ENCODE measurements at places on chromosomes 7 and 10.

GRCh38 chr7:131325179-131325840 is 2.4 kb upstream of the MKLN1 start:
- DNase-seq: no peak

GRCh38 chr7:13017333-13017857 is 330.0 kb downstream of the ARL4A start:
- no peak for DNase-seq

DNA sequence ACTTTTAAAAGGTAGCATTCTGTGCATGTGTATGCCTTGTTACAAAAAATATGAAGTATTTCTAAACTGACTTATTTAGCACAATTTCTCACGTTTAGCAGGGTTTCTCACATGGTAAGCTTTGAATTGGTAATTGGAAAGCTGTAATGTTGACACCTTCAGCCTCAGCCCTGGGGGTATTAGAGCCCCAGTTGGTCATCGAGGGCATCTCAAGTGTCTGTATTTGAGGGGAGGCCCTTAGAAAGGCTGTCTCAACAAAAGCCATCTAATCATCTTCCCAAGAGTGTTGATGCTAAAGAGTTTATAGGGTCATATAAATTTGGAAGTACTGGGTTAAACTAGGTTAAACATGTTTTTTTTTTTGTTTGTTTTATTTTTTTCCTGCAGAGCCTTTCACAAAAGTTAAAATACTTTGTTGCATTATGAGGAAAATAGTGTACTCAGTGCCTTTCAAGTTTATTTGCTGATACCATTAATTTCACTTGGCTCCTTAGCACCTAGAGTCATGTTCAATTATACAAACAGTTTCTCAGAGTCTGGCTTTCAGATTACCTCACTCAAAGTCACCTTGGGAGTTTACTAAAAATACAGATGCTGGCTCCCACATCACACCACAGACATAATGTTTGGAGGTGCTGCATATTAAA is 134.0 kb downstream of the CD36 start:
- DNase-seq: no peak

GRCh38 chr7:107035446-107035845 is 9.1 kb upstream of the PRKAR2B start:
- DNase-seq: peak; percentile 39

- no peak for DNase-seq
Measured at GRCh38 chr7:101614098-101614938, 14.8 kb downstream of the MYL10 start.

GRCh38 chr7:40874756-40875155 is 740.0 kb downstream of the SUGCT start:
- DNase-seq: no peak

- no peak for DNase-seq
Measured at GRCh38 chr10:78584266-78584665, 484.5 kb upstream of the ZMIZ1 start.

- no peak for DNase-seq
Measured at GRCh38 chr10:131676046-131676799, 224.6 kb upstream of the PPP2R2D start.

DNA sequence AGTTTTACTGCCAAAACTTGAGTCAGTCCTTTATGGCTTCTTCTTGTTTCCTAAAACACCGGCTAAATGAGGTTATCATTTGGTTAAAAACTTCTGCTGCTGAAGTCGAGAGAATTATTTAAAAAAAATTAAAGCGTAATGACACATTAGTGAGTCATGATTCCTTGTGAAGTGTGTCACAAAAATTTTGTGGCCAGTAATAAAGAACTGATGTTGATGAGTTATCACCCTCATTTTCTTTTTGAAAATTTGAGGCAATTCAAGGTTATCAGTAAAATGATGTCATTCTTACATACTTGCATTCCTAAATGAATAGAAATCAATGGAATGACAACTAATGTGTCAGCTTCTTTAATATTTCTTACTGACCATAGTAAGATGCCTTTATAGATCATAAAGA is 427.4 kb downstream of the SORCS3 start:
- no peak for DNase-seq

DNA sequence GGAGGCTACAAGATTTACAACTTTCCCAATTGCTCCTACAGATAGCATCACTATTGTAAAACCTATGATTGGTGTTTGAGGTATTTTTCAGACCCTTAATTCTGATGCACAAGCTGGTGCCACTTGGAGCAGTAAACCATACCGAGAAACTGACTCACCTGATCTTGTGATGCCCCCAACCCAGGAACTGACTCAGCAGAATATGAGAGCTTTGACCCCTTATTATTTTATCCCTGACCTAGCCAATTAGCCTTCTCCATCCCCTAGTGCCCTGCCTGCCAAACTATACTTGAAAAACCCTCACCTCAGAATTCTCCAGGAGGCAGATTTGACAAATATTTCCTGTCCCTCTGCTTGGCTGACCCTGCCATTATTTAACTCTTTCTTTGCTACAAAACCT is 585.9 kb upstream of the GHITM start:
- DNase-seq: no peak

GRCh38 chr10:5862360-5862961 is 27.2 kb downstream of the ANKRD16 start:
- no peak for DNase-seq

DNA sequence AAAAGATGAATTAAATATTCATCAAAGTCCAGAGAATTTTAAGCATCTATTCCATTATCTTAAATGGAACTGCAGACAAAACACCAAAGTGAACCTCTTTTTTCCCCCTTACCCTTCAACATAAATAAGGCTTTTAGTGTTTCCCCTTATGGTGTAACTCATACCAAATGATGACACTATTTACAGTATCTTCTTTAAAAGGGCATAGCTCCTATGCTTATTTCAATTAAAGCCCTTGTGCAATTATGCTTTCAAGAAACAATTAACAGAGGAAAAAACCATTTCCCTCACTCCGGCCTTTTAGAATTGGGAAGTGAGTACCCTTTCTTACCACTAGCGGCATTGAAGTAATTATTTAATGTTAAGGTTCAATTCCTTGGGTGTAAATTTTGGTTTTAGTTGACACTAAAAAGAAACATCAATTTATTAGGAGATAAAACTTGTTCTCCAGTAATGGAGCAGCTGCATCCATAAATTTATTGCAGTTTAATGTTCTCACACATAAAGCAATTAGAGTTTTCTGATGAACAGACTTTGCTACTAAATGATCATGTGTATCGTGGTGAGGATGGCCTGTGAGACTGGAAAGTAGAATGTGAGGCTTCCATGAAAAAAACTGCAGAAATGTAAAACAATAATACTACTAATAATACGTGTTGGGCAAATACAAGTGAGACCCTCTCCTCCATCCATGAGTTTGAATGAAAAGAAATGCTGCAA is 661.3 kb downstream of the PARD3 start:
- DNase-seq: no peak

- DNase-seq: no peak
Measured at GRCh38 chr7:80184693-80185092, 50.1 kb downstream of the GNAI1 start.

DNA sequence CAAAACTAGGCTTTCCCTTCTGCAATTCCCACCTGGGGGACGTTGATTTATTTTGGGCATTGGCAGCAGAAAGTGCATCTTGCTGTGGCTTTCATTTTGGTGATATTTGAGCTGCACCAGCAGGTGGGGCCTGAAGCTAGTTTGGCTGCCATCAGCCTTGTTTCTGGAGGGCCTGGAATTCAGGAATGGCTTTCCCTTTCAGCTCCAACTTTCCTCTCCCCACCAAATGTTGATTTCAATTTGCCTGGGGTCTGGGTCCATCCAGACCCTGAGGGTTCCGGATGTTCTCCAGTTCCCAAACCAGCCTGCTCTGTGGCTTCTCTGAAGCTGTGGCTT is 640.4 kb downstream of the TYW1 start:
- no peak for DNase-seq

GRCh38 chr7:19663816-19664462 is 44.9 kb downstream of the POLR1F start:
- no peak for DNase-seq

DNA sequence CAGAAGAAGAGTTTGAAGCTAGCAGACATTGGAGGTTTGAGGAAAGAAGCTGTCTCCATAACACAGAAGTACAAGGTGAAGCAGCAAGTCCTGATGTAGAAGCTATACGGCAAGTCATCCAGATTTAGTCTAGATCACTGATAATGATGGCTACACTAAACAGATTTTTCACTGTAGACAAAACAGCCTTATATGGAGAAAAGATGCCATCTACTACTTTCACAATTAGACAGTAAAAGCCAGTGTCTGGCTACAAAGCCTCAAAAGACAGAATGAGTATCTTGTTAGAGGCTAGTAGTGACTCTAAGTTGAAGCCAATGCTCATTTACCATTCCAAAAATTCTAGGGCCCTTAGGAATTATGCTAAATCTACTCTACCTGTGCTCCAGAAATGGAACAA is 85.1 kb downstream of the SNX13 start:
- DNase-seq: no peak

DNA sequence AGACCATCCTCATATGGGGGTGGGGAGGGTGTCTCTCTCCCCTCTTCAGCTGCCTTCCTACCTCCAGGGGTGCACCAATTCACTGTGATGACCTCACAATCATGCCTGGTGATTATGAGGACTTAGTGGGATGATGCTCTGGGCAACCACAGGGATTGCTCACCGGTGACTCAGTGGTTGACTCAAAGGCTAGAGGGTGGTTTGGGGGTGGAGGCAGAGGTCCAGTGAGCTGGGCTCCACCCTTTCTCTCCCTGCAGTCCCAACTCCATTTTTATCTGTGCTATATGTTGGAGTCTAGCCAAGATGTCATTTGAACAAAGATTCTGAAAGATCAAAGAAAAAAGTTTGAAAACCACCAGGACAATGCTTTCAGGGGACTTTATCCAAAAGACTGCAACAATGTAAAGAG is 286.9 kb downstream of the KCNMA1 start:
- DNase-seq: peak; percentile 78

DNA sequence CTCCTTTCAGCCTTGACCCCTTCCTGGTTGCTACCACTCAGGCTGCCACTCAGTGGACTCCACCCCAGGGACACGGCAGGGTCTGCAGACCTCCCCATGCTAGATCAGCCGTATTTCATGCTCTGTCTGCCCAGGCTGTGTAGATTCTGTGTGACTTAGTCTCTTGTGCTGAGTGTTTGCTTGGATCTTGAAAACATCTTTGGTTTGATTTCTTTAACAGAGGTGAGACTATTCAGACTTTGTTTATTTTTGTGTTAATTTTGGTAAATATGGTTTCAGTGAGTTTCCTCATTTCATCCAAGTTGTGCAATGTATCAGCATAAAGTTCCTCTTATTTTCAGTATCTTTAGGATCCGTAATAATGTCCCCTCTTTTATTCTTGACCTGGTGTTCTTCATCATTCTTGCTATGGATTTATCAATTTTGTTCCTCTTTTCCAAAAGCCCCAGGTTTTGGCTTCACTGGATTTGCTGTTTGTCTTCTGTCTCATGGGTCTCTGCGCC is 21.2 kb upstream of the PWWP2B start:
- peak; percentile 1 for DNase-seq

DNA sequence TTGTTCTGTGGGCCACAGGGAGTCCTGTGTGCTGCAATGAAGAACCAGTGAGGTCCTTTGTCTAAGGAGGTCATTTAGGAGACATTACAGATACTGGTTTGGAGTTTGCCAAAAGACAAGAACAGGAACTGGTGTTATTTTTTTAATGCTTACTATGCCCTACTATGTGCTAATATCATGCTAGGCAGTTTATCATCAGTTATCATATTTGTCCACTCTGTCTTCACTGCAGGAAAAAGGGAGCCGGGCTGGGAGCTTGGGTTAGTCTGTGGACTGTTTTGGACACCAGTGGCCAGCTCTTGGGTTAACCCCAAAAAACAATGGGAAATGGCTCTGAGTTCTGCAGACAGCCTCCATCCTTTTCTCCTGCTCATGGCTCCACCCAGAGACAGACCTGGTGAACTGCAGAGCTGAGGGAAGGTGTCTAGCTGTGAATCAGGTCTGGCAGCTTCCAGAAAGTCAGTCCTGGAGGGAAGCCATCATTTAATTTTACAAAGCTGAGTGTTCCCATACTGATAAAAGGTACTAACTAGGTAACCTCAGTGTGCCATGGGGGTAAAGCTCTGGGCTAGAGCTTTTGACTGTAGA is 101.2 kb upstream of the ZNF746 start:
- DNase-seq: no peak

DNA sequence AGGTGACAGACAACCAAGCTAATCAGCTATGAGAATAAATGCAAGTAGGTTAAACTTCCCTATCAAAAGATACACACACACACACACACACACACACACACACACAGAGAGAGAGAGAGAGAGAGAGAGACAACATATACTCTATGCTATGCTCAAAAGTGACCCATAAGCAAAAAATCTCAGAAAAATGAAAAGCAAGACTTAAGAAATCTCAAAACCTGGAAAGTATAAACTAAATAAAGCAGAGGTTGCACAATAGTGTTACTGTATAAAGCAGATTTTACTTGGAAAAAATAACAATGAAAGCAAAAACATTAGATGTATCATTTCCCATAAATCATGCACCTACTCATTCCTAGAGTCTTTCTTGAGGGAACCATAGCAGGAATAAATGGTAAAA is 221.5 kb downstream of the INHBA start:
- DNase-seq: no peak

- DNase-seq: no peak
Measured at GRCh38 chr10:131113709-131114291, 197.7 kb downstream of the TCERG1L start.

- DNase-seq: no peak
Measured at GRCh38 chr7:106282852-106283251, 1.9 kb downstream of the NAMPT start.

DNA sequence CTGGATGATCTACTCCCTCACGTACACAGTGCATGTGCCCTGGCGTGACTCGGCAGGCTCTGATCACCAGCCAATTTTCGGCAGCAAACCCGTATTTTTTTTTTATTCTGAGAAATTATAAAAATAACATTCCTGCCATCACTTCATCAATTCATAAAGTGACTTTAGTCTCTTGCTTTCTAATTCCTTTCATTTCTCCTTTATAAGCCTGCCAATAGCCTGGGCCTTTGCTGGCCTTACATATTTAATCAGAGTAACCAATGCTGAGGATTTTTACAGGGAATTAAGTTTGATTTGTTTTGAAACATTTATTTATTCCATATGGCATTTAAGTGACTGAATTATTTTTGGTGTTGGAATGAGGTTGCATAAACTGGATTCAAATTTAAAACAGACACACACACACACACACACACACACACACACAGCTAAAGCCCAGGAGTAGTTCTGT is 140.8 kb downstream of the ETV1 start:
- no peak for DNase-seq

GRCh38 chr10:22710139-22710745 is 4.1 kb downstream of the PIP4K2A start:
- no peak for DNase-seq

Measured in 8988T (cell line).